ENCODE measurements at places on chromosomes 5 and 9.

GRCh38 chr5:144126707-144127106, 43.8 kb downstream of the YIPF5 start:
- DNase-seq, result no peak

GRCh38 chr5:128645581-128645980, 107.5 kb upstream of the FBN2 start:
- DNase-seq, result peak; percentile 10

- DNase-seq, result no peak
These were observed 687.8 kb downstream of the SLCO4C1 start for GRCh38 chr5:101608322-101608721.

DNA sequence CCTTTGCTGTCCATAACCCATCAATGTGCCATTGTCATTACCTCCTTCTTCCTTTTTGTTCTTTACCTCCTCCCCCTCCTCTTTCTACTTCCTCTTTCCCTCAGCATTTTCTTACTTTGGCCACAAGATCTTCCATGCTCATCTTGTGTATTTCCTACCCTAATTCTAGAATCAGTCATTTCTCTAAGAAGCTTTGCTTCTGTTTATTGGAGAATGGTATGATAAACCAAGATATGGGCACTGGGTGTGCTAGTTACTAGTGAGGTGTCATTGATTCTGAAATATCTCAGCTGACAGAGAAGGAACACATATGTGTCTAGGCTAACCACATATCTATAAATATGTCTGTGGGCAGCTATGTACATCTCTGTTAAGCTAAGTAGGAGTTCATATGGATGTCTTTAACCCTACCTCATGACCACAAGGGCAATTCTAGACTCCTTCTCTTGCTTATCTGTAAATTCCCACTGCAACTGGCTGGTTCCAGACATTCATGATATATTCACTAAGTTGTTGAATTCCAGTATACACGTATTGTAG, 2051.3 kb upstream of the CDH9 start:
- no peak for DNase-seq

DNA sequence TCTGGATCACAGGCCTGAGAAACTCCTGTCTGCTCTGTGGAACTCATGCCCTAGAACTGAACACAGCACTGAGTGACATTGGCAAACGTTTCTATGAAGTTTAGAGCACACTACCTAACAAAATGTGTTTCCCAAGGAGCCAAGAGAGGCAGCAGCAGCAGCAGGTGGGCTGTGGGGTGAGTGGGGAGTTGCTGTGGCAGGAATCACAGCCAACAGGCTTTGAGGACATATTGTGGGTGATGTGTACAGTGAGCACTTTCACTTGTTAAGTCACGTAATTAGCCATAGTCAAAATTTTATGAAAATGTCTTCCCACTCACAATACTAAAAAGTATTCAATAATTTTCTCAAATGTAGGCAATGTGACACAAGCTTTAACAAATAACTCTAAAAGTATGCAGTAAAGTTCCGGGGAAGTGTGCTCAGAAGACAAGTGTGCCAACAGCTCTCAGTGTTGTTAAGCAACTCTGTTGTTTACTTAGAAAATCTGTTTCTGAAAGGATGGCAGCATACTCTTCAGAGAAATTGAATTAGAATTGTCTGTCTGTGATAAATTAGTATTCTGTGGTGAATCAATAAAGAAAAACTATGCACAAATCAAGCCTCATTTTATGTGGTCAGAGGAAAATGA, 482.1 kb downstream of the SEMA5A start:
- DNase-seq, result peak; percentile 74

- DNase-seq, result no peak
These were observed 91.1 kb downstream of the DAP start for GRCh38 chr5:10669983-10670382.

DNA sequence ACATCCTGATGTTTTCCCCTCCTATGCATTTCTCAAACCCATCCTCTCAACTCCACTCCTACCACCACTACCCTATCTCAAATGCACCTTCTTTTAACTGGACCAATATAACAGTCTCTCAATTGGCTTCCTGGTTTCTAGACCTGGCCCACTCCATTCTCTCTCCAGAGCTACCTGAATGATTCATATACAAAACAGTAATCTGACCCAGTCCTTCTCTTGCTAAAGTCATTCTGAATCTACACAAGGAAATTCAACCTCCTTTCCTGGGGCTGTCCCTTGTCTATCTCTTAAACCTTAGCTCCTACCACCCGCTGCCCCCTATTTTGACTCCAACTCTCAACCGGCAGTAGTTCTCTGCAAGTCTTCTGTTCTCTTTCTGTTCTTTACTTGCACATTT, 97.2 kb downstream of the PCSK1 start:
- DNase-seq, result no peak

GRCh38 chr9:128252317-128253139, 23.3 kb downstream of the GOLGA2 start:
- no peak for DNase-seq

DNA sequence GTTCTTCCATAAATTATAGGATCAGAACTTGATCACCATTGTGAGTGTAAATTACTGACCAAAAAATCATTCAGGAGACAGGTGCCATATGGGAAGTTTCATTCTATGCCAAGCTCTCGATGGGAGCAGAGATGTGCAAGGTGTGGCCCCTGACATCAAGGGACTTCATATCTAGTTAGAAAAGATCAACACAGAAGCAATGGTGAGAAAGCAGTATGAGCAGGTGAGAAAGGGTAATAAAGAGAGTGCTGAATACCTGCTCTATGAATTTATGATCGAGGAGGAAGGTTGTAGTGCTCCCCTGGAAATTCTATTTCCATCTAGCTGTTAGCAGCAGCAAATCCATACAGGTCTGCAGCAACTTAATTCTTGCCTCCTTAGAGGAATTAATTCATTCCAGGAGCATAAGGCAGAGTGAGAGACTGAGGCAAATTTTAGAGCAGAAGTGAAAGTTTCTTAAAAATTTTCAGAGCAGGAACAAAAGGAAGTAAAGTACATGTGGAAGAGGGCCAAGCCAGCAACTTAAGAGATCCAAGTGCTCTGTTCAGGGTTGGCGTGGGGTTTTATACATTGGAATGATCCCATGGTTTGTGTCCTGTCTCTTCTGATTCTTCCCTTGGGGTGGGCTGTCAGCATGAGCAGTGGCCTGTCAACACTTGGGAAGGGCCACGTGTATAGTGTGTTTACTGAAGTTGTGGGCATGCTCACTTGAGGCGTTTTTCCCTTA, 181.8 kb downstream of the SAXO1 start:
- no peak for DNase-seq

GRCh38 chr5:92758552-92758951, 822.5 kb downstream of the NR2F1-AS1 start:
- DNase-seq, result peak; percentile 12

GRCh38 chr9:132124800-132125199, 37.1 kb upstream of the NTNG2 start:
- DNase-seq, result no peak

DNA sequence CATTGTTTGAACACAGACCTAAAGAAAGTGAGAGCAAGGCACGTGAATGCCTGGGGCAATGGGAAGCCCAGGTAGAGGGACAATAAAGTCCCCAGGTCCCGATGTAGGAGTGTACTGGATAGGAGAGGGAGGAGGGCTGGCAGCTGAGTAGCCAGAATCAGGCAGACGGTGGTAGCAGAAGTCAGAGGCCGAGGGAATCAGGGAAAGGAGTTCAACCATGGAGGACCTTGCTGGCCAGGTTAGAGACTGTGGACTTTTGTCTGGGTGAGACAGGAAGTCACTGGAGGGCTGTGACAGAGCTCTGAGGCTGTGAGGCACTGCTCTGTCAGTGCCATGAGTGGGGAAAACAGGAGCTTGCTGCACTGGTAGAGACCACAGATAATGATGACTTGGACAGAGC, 248.2 kb downstream of the EFNA5 start:
- DNase-seq, result no peak

DNA sequence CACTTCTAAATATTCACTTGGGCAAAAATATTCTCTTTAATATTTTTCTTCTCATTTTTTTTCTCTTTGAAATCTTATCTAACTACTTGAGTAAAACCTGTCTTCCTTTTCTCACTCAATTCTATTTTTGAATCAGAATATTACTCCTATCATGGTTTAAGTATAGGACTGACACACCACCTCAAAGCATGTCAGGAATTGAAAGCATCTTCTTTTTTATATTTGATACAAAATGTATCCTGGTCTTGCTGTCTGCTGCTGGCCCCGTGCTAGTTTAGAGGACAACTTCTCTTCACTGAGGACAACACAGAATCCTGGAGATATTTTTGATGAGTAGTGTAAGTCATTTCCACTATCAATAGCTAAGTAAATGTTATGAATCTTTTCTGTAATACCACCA, 383.6 kb downstream of the GADD45G start:
- DNase-seq, result no peak

GRCh38 chr5:55454282-55454681, 80.5 kb downstream of the PLPP1 start:
- no peak for DNase-seq

GRCh38 chr5:8689773-8690172, 820.8 kb downstream of the MTRR start:
- DNase-seq, result no peak

DNA sequence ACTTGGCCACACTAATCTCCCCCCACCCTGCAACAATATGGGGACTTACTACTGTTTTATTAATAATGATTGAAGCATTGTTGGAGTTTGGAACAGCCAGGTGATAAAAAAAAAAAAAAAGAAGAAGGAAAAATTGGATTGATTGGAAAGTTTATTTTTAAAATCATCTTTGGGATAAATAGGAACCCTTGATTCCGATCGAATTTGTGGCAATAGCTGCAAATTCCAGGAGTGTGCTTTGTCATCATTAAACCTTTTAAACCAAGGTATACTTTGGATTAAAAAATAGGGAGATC, 907 bp upstream of the NR2F1 start:
- no peak for DNase-seq

- DNase-seq, result no peak
These were observed 9.3 kb upstream of the ANKDD1B start for GRCh38 chr5:75601996-75602395.

GRCh38 chr5:95986001-95986400, 24.4 kb upstream of the ELL2 start:
- DNase-seq, result peak; percentile 73

DNA sequence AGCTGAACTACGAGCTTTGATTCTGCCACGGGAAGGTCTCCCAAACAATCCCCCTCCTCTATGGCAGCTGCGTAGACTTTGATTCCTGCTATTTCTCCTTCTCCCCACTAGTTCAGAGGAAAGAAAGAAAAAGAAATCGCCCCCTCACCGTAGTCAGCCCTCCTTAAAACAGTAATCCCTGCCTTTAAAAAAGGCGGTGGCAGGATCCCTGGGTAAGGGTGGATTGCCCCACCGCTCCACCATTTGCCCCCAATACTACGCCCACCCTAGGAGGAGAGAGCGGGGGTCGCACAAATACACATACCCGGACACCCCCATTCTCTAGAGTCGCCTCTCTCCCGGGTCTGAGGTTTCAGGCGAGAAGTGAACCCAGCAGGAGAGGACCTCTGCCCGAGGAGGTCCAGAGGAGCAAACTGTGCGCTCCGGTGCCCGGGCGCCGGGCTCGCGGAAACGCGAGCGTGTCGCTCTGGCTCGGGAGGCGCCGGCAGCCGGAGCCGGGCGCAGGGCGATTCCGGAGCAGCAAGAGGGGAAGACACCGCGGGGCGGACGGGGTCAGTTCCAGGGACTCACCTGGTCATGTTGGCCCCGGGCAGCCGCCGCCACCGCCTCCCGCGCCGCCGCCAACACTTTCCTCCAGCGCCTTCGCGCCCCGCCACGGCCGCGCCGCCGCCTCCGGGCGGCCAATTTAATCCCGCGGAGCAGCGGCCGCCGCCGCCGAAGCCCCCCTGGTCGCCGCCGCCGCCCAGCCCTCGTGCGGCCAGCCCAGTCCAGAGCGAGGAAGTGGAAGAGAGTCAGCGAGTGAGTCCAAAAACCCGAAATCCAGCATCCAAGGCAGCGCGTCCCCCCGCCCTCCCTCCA, 1057.7 kb upstream of the DMAC1 start:
- DNase-seq, result no peak

DNA sequence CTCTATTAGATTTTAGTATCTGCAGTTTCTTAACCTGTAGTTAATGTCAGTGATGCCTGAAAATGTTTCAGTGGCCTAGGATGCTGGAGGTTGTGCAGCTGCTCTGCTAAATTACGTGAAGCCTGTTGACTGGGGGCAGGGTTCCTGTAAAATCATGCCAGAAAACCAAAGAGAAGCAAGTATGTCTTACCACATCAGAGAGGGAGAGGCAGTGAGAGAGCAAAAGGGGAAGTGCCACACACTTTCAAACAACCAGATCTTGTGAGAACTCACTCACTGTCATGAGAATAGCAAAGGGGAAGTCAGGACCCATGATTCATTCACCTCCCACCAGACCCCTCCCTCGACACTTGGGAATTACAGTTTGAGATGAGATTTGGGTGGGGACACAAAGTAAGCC, 83.9 kb upstream of the CYLC2 start:
- no peak for DNase-seq

GRCh38 chr5:168879929-168880328, 300.8 kb upstream of the PANK3 start:
- peak; percentile 48 for DNase-seq

GRCh38 chr5:109291090-109291489, 118.7 kb downstream of the PJA2 start:
- DNase-seq, result no peak

- DNase-seq, result no peak
These were observed 284.9 kb downstream of the TMEM38B start for GRCh38 chr9:105979290-105979689.

- DNase-seq, result no peak
These were observed 280.0 kb downstream of the HINT1 start for GRCh38 chr5:130885027-130885426.

DNA sequence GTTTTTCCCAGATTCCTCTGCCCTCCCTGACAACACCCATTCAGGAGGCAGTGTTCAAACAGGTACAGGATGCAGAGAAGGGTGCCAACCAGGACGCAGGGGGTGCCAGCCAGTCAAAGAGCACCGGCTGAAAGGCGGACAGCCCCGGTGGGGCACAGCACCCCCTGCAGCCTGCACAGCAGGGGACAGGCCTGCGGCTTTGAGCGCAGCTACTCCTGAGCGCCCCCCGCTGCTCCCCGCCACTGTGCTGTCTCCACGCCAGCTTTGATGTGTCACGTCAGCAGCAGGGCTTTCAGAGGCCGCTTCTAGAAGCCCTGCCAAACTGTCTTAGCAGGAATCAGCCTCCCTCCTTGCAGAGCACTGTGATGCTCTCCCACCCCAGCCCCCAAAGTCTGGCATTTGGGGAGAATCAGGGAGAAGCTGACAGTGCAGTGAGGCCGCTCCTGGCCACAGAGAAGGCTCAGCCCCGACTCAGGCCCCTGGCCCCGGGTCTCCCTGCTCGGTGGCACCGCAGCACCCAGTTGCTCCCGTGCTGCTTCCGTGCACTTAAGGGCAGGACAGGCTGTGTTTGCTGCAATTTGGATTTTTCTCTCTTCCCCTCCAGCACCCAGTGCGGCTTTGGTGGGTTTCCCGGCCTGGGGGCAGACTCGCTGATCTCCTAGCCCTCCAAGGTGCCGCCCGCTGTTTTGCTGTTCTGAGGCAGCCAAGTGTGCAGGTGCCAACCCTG, 20.3 kb downstream of the AK8 start:
- DNase-seq, result peak; percentile 25

DNA sequence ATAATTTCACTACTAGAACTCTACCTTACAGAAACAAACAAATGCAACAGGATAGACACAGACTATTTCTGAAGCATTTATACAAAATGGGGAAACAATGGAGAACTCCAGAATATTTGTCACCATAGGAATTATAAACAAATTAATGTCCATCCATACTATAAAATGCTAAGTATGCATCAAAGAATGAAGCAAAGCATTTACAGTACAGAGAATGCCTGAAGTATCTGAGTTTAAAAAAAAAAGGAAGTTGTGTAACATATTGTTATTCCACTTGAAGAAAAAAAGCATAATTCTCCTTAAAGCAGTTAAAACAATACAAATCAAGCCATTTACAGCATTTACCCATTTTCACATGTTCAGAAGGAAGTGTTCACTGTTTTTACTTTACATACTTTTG, 53.0 kb downstream of the DROSHA start:
- DNase-seq, result peak; percentile 56
